ENCODE measurements at places on chromosomes 7 and 10.

GRCh38 chr7:82926477-82926876 lies 236.2 kb downstream of the PCLO start:
- DNase-seq: no peak

GRCh38 chr7:20744954-20745446 lies 41.7 kb downstream of the SP8 start:
- no peak for DNase-seq

- DNase-seq: no peak
Measured at GRCh38 chr7:29086545-29086944, 59.8 kb downstream of the CPVL start.

DNA sequence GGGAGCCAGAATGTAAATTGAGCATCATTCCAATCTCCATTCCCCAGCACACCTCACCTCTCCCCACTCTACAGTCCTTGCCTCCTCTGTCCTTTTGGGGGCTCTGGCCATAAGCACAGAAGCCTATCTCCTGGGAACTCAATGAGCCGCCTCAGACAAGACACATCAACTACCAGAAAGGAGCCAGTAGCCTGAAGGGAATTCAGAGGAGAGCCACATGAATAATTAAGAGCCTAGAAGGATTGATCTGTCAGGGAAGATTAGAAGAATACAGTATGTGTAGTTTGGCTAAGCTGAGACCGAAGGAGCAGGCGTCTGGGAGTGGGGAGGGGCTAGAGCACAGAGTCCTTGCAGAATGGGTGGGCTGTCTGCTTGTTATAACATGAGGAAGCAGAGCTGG lies 31.2 kb downstream of the FRMD4A start:
- DNase-seq: no peak

GRCh38 chr7:54663603-54664234 lies 95.3 kb downstream of the SEC61G start:
- no peak for DNase-seq

DNA sequence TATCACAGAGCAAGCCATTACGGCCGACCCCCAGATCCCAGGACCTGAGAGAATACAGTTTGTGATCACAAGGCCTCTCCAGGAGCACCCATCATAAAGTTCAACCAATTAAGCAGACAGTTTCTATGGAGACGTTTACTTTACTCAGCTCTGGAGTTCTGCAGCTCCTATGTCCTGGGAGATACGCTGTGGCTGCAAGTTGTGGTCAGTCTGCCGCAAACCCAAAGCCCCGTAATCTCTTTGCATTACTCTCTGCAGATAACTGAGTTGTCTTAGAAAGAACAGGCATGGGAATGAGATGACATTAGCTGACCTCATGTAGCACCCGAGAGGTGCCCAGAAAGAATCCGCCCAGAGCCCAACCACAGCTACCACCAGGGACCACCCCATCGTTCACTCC lies 305.1 kb downstream of the FGFR2 start:
- no peak for DNase-seq

GRCh38 chr10:28355376-28355775 lies 52.5 kb upstream of the MPP7 start:
- DNase-seq: no peak

DNA sequence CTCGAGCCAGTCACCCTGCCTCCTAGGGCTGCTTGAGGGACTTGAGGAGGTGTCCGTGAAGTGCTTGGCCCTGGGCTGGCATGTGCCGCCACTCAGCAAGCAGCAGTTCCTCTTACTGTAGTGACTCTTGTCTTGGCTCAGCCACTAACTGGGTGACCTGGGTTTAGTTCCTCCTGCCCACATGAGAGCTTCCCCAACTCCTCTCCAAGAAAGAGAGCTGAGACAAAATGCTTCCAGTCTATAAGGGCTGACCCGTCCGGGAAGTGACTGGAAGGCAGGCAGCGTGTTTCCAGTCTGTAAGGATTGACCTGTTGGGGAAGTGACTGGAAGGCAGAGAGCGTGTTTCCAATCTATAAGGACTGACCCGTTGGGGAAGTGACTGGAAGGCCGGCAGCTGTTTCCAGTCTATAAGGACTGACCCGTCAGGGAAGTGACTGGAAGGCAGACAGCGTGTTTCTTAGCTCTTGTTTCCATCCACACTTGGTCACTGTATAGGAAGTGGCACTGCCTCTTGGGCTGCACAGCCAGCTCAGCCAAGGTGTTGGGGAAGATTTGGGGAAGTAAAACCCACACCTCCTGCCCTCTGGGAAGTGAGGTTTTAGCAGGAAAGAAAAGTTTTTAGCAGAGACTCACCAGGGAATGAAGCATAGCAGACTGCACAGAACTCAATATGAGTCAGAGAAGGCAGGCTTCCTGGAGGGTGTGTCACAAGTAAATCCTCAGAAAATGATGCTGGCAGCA lies 53.3 kb upstream of the PPIF start:
- DNase-seq: no peak

DNA sequence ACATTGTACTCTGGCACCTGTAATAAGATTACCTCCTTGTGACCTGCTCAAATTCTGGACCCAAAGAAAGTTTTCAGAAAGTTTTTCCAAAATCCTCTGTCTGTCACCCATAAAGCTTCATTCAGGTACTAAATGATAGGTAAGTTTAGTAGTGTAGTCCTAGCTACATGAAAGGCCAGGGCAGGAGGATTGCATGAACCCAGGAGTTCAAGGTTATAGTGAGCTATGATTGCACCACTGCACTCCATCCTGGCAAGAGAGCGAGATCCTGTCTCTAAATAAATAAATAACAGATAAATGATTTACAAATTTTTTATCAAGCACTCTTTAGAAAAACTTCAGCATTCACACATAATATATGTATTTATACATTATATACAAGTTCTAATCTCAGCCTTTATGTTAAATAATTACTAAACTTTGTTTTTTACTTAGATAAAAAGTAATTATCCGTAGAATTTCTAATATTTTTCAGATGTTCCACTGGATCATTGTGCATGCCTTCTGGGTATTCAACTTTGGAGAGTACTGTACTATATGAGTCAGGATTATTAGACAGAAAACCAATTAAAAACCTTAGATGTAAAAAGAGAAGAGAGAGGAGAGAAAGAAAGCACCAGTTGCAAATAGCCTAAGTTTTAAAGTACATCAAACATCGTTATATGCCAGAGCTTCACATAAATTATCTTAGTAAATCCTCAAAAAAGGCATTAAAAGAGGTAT lies 363.0 kb downstream of the LRRTM3 start:
- no peak for DNase-seq

DNA sequence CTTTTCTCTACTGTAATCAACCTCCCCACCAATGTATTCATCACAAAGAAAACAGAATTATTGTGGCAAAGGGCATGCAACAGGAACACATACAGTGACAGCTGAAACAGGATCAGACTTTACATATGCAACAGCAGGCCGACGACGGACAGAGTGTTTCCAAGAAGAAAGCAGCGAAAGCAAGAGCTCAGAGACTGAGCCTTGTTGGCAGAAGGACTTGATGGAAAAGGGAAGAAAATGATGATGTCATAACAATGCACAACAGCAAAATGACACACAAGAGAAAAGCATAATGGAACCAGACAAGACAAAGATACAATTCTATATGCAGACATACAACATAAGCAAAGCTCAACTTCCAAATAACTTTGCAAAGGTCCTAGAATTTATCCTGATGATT lies 106.5 kb downstream of the ARHGAP12 start:
- no peak for DNase-seq

DNA sequence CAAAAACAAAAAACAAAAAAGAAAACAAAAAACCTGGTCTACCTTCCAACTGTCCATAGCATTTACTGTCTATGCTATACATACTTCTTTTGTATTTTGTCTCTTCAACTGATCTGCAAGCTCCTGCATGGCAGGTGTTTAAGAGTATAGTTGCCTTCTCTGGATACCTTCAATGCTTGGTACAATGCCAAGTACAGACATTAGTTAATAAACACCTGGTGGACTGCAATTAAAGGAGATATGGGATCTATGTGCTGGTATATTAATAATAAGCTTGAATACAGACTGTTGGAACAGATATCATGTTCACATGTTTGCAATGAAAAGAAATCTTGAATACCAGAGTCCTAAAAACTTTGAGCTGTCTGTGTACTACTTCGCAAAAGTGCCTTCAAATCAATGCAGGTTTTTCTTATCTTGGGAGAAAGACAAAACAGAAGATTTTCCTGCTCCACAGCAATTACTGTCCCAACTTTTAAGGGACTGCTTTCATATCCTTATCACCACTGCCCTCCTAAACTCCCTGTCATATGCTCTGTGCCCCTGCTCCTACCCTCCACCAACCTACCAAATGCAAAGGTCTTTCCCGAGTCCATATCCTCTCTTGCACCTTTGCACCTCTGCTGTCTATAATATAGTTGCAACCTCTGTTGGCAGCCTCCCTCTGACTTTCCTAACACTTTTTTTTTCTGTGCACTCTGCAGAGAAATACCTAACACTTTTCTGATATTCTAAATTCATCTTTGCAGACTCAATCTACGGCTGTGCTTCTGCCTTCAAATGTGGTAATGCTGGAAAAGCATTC lies 85.1 kb downstream of the DNMBP start:
- no peak for DNase-seq

DNA sequence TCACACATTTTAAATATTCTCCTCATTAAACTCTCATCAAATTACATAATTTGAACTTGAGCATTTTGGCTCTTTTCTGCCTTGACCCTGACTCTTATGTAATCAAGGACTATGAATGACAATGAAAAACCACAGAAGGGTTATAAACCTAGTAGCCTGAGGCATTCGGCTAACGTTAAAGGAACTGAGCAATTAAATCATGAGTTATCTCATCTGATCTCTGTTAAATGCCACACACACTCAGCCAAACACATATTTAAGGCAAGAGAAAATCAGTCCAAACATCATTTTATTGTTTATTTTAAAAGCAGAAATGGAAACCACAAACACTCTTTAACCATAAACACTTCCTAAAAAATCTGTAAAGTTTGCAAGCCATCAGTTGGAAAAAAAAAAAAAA lies 204.3 kb downstream of the DGKI start:
- no peak for DNase-seq

- peak; percentile 52 for DNase-seq
Measured at GRCh38 chr7:376306-377079, 86.5 kb downstream of the FOXL3 start.

DNA sequence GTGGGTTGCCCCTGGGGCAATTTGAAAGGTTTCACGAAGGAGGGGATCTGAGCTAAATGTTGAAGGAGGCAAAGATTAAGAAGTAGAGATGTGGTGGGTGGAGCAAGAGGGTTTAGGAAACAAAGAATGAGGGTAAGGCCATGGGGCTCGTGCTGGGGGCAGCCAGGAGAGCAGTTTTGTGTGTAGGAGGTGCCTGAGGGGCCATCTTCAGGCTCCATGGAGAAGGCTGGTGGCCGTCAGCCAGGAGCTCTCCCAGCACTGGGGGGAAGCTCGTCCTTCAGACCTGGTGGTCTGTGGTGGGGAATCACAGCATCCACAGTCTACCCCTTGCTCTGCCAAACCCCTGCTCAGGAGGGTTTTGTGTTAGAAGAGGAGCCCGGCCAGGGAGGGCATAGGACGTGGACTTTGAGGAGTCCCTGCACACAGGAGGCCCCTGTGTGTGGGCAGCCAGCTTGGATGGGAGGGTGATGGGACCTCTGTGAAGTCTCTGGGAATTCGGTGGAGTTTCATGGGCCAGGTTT lies 11.8 kb upstream of the CXCL12 start:
- peak; percentile 58 for DNase-seq

GRCh38 chr7:27964820-27965219 lies 215.8 kb downstream of the JAZF1 start:
- no peak for DNase-seq

DNA sequence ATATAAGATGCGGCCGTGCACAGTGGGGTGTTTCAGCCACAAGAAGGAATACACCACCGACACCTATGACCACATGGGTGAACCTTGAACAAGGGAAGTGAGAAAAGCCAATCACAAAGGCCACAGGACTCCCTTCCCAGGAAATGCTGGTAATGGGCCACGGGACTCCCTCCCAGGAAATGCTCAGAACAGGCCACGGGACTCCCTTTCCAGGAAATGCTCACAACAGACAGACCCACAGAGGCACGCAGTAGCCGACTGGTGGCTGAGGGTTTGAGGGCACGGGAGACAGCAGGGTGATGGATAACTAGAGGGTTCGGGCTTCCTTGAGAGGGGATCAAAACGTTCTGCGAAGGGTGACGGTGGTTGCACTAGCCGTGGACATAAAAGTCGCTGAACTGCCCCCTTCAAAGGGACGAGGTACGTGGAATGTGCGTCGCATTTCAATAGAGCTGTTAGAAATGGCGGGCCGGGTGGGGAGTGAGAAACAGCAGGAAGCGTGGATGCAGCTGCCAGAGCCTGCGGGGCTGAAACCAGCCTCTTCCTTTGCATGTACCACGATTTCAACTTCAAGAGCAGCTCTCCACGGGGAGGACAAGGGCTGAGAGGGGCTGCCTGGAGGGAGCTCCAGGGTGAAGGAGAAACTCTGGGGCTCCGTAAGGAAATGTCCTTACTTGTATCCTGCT lies 274.0 kb downstream of the ELFN1 start:
- DNase-seq: no peak

DNA sequence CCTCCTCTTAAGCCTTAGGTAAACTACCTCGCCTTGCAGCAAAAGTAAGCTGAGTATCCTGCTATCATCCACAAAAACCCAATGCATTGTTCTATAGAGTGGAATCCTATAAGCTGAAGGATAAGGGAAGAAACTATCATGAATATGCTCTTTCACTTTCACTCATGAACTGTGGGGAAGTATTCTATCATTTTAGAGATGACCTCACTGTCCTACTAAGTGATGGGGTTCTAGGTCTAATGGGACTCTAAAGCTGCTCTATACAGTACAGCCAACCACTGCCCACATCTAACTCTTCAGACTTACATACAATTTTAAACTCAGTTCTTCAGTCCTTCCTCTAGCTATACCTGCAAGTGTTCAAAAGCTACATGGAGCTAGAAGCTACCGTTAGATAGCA lies 16.2 kb downstream of the MKRN1 start:
- no peak for DNase-seq

DNA sequence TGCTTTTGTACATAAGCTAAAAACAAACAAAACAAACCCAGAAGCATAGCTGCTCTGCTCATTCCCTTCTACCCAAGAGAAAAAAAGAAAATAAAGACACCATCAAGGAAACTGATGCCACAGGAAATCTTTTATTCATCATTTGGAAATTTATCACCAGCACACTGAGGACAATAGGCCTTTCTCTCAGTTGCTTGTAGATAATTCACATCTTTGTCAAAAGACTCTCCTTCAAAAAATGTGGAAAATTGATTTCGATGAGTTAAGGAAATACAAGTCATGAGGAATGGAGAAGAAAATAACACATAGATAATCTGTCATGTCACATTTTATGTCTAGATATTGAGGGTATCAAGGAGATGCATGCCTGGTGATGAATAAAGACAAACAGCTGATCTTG lies 53.5 kb downstream of the ZNF37A start:
- DNase-seq: no peak

- no peak for DNase-seq
Measured at GRCh38 chr7:116180302-116180701, 30.0 kb upstream of the TES start.

DNA sequence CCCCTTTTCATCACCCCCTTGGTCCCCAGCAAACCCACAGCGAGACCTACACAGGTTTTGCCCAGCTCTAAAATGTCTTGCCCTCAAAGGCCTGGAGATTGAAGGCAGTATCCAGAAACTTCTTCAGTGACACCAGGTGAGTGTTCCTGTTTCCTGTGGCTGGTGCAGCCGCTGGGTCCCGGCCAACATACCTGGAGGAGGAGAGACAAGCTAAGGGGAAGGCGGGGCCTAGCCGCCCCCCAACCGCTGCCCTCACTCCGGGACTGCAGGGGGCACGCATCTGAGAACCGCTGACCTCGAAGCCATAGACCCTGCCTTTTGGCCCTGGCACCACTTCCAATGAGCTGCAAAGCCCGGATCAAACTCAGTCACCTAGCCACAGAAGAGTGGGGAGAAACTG lies 27.0 kb downstream of the OGDHL start:
- peak; percentile 31 for DNase-seq

GRCh38 chr7:157499121-157499834 lies 162.5 kb downstream of the DNAJB6 start:
- DNase-seq: no peak
